NCI-H1092 treated with DMSO at 0.1 percent for 48 hours (cell line): ENCODE measurements at places on chromosomes 4 and X.

DNA sequence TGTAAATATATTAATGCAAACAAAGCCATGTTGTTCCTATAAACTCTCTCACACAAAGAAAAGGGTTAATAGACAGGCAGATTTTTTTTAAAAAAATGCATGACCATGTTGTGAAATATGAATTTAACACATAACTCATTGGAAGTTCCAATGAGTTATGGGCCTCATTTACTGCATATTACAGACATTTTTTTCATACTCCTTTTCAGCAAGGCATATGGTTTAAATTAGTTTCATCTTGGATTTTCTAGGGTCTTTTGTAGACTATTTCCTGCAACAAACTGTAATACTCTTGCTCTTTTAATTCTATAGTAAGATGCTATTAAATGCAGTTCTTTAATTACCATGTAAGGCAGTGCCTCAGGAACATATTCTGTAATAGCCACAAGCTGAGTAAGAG, 323.1 kb downstream of the GBA3 start:
- DNase-seq, result no peak

DNA sequence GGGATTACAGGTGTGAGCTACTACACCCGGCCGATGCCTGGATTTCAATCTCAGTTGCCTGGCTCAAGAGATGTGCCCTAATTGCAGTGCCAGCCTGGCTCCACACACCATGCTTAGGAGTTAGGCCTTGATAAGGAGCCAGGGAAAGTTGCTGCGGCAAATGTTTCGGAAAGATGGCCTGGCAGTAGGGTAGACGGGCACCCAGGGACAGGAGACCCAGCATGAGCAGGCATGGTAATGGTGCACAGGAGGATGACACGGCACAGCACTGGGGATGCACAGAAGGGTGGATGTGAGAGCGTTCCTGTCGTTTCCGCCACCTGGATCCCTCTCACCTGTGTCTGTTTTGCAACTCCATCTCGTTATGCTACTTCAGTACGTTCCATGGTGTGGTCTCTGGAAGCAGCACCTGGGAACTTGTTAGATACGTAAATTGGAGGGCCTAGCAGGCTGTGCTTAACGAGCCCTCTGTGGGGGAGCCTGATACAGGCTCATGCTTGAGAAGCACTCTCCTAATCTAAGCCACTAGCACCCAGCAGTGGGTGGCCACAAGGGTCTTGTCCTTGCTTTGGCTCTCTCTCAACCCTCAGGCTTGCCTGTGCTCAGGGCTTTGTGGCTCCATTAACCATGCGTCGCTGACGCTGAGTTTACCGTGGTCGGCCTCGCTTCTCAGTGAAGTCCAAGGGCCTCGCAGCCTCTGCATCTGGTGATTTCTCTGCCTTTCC, 20.3 kb downstream of the RNF4 start:
- no peak for DNase-seq

DNA sequence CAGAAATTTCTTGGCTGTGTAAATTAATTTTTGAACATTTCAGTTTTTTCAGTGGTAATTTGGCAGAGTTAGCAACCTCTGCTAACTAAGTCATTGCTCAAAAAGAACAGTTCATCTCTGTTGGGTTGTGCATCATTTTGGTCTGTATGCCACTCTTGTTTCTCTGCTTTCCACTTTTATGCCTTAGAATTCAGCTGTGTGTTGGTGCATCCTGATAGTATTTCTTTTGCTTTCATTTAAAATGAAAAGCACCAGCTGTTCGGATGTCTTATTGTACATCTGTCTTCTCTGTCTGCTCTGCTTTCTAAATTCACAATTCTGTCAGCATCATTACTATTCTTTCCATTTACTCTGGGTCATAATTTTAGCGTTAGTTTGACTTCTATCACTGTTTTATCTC, 388.2 kb upstream of the NDST4 start:
- DNase-seq, result no peak

GRCh38 chrX:93875621-93876282, 201.7 kb downstream of the FAM133A start:
- no peak for DNase-seq

DNA sequence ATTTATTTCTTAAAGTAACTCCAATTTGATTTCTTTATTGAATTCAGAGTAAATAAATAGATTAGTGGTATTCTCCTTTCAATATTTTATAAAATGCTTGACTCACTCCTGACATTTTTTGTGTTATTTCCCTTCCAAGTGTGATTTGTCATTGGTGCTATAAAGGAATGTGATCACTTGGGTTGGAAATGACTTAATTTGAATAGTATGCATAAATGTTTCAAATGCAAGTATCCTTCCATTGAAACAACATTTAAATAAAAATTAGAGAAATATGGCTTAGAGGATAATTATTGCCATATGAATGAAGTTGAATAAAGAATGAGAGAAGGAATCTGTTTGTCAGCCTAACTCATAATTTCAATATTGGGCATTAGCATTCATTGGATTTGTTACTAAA, 182.7 kb downstream of the PABPC4L start:
- no peak for DNase-seq

GRCh38 chr4:67052814-67053675, 492.3 kb downstream of the CENPC start:
- DNase-seq, result peak; percentile 95

GRCh38 chr4:25437926-25438325, 60.9 kb downstream of the ANAPC4 start:
- peak; percentile 62 for DNase-seq

- DNase-seq, result no peak
These were observed 13.2 kb downstream of the TRIM2 start for GRCh38 chr4:153217440-153217839.

- no peak for DNase-seq
These were observed at the start of gene DRP2 for GRCh38 chrX:101219116-101219863. TSS of gene DRP2 (plus strand) at chrX:101219786. CDS start at chrX:101231648, 11,862 bp downstream.

GRCh38 chr4:121154103-121154515, 10.0 kb downstream of the TNIP3 start:
- DNase-seq, result no peak

DNA sequence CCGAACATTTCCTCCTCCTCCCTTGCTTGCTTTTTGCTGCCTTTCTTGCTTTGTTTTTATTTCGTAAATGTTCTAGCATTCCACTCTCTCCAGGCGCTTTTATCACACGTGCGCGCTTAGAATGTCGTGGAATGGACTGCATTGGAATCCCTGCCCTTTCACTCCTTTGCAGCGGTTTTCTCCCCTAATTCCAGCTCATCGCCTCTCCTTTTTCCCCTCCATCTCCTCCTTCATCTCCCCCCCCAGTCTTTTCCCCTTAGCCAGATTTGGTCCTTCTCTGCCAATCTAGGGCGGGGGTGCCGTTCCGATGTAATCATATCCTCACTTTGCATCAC, 579 bp downstream of the OGT start:
- peak; percentile 49 for DNase-seq

DNA sequence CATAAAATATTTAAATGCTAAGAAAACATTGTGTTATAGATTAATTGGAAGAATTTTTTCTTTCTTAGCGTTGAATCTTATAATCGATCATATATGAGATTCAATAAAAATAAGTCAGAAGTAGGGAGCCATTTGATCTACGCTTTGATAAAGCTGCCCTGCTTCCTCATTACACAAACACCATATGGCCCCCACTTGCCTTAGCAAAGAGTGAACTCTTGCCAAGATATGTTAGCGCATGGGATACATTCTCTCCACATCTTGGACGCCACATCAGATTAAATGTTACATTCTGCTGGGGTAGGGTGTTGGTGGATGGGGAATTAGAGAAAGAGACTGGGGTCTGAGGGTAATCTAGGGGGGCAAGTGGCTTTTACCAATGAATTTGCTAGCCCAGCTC, 207.7 kb upstream of the MID1 start:
- peak; percentile 42 for DNase-seq

GRCh38 chr4:41358647-41359421, 102.1 kb downstream of the UCHL1 start:
- DNase-seq, result peak; percentile 94

GRCh38 chr4:30989508-30989907, 269.3 kb downstream of the PCDH7 start:
- no peak for DNase-seq

DNA sequence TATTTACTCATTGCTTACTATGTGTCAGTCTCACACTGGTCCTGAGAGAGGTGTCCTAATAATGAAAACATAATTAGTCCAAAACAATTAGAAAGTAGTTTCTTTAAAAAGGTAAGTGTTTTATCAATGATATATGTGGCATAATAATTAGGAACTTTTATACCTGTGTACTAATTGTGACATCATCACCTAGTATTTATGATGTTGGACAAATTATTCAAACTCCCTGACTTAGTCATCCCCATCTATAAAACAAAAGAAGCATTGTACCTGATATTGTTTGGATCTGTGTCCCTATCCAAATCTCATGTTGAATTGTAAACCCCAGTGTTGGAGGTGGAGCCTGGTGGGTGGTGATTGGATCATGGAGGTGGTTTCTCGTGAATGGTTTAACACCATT, 15.8 kb upstream of the ARHGEF38 start:
- DNase-seq, result no peak

GRCh38 chrX:132171478-132171877, 43.7 kb upstream of the FRMD7 start:
- DNase-seq, result no peak

- DNase-seq, result no peak
These were observed 355.9 kb upstream of the AGA start for GRCh38 chr4:177798161-177798560.

- DNase-seq, result no peak
These were observed 10.5 kb downstream of the SEPTIN11 start for GRCh38 chr4:76960014-76960413.

- no peak for DNase-seq
These were observed 126.1 kb downstream of the INPP4B start for GRCh38 chr4:142719854-142720541.

DNA sequence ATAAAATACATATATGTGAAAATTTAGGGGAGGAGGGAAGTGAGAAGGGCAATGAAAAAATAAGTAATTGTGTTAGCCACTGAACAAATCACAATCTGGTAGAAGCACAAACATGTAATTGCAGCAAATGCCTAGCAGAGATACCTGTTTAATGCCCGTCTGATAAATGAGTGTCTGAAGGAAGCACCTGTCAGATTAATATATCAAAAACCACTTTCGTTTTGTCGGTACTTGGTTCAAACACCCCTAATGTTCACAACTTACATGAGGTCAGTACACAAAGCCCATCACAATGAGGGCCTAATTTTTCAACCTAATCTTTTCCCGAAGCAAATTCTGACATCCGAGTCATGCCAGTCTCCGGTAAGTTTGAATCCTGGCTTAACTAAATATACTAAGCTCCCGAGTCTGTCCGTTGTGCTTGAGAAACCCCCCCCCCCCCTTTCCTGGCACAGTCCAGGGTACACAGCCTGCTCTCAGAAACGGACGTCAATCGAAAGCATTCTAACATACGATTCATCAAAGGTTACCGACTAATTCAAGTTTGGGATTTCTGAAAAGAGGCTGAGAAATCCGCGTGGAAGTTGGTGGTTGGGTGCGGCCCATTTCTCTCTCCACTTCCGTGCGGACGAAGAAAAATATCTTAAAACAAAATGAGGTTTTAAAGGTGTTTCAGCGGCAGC, 758 bp downstream of the SDAD1 start:
- DNase-seq, result no peak

DNA sequence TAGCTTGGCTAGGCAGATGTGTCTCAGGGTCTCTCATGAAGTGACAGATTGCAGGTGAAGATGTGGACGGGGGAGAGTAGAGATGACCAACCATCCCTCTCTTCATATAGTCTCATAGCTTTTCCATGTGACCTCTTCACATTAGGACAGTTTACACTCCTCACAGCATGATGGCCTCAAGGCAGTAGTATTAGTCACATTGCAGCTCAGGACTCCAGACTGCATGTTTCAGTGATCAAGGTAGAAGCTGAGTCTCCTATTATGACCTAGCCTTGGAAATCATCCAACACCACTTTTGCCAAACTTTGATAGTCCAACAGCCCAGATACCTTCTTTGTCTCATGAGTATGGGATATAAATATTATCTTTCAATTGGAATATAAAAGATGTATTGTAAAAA, 147.7 kb downstream of the GASK1B start:
- no peak for DNase-seq

- DNase-seq, result no peak
These were observed 1957.1 kb upstream of the ADGRL3 start for GRCh38 chr4:59243038-59243437.

- no peak for DNase-seq
These were observed 87.7 kb downstream of the NAP1L3 start for GRCh38 chrX:93585661-93586060.

DNA sequence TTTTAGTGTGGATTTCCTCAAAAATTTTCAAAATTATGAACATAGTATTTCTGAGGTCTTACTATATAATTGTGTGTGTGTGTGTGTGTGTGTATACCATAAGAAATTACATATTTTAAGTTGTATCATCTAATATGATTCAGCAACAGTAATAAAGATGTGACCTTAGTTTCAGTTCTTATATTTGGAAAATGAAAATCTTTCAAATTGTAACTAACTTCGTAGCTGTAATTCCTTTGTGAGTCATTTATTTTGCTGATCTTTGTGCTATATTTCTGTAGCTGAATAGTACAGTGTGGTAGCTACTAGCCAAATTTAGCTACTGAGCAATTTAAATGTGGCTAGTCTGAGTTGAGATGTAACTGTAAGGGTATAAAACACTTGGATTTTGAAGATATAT, 116.4 kb downstream of the RAP1GDS1 start:
- no peak for DNase-seq

DNA sequence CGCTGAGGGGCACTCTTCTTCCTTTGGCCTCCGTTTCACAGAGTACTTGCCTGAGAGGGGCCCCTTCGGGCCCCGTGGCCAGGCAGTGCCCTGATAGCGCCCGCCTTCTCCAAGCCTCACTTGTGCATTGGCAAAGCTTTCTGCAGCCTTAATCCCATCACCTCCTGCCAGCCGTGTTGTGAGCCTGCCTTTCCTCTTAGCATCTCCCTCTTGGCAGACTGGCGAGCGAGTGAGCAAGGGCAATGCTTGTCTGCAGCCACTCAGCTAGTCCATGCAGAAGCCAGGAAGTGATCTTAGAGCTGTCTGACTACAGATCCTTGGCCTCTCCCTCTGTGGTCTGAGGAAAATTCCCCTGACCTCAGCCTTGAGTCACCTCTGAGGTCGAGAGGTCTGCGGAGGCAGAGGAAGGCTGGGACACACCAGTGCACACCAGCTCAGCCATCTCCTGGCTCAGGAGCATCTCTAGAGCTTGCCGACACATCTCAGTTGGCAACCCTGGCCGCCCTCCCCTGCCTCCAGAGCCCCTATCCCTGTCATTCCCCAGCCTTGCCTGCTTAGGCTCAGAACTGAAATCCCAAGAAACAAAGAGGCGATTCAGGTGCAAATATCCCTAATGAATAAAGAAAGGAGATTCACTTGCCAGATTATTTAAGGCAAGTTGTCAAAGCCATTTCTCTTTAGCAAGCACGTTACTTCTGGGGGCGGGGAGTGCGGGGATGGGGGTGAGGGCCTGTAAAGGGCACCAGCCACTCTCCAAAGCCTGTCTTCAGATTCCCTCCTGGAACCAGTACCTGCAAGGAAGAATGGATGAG, 143.5 kb upstream of the MAMLD1 start:
- no peak for DNase-seq

- no peak for DNase-seq
These were observed 73.4 kb downstream of the GPC3 start for GRCh38 chrX:133911825-133912495.

- no peak for DNase-seq
These were observed 63.6 kb downstream of the SPINK2 start for GRCh38 chr4:56757821-56758411.
